Activated CD8-positive, alpha-beta memory T cell treated with anti-CD3 and anti-CD28 coated beads for 1 hour (primary cell): ENCODE measurements at places on chromosomes 13 and 19.

- DNase-seq: no peak
Observed at GRCh38 chr13:76297331-76297730, 588.9 kb downstream of the KCTD12 start.

DNA sequence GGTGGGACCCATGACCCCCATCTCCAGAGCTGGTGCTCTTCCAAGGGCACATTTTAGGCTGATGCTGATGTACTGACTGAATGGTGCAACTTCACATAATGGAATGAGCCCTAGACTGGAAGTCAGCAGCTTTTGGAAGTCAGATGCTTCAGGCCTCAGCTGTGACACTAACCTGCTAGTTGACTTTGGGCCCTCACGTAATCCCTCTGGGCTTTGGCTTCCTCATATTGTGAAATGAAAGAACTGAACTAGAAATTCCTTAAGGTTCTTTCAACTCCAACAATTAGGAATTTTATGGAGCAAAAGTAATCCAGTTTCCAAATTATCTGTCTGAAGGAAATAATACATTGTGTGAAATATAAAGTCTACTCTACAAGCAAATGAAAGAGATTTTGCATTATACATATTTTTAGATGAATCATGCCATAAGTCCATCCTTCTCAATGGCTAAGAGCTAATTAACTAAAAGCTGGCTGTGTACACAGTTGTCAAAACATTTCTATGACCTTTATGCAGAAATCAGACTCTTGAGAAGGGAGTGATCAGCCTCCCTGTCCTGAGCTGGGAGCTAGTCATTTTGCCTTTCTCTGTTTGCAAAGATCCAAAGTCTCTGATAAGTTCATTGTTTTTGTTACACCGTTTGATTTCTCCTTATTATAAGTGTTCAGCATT lies 204.2 kb downstream of the DCLK1 start:
- DNase-seq: no peak

- DNase-seq: no peak
Observed at GRCh38 chr13:92873029-92873428, 353.6 kb upstream of the GPC6 start.

- DNase-seq: no peak
Observed at GRCh38 chr13:52950436-52950956, 78.1 kb upstream of the OLFM4 start.

DNA sequence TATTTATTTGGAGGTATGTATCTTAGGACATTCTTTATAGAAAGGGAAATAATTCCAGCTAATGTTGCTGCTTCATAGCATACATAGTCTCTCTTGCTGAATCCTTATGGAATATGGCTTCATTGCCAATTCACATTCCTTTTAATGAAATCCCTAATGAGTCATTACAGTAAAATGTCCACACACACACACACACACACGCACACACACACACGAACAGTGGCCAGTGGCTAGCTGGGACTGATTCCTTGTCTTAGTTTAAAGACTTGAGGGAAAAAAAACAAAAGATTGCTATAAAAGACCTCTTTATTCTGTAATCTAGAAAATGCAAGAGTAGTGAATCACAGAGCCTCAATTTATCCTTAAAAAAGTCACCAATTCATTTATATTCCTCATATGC lies 301.6 kb downstream of the SLITRK6 start:
- DNase-seq: no peak

- peak; percentile 17 for DNase-seq
Observed at GRCh38 chr13:44436589-44437337, 63.1 kb downstream of the SERP2 start.

DNA sequence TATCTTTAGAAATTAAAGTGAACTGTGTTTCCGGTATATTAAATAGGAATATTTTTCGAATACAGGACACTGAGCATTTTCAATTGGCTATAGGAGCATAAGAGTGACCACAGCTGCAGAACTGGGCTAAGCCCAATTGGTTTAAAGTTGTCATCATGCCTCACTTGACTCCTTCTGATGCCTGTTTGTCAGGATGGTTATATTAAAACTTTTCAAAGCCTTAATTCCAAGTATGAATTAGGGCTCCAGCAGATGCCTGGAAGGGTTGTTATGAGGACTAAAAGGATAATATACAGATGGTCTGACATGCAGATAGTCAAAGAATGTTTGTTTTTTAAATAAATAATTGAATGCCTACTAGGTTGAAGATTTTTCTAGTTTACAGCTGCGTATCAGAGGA lies 100.0 kb downstream of the LMO7 start:
- DNase-seq: no peak

- DNase-seq: no peak
Observed at GRCh38 chr19:35144600-35145436, 1.8 kb downstream of the FXYD7 start.

GRCh38 chr13:39960191-39960590 lies 304.7 kb downstream of the COG6 start:
- DNase-seq: no peak

GRCh38 chr19:9597027-9597426 lies 12.7 kb upstream of the ZNF121 start:
- DNase-seq: no peak
